ENCODE measurements at places on chromosomes 16 and 17. TPM values are rescaled to one million over a fixed set of nuclear protein-coding genes. Genes with fewer than 3 reads are reported as not detected.

- no peak for DNase-seq
Observed at GRCh38 chr17:17055286-17056155, 13.3 kb downstream of the MPRIP start.

DNA sequence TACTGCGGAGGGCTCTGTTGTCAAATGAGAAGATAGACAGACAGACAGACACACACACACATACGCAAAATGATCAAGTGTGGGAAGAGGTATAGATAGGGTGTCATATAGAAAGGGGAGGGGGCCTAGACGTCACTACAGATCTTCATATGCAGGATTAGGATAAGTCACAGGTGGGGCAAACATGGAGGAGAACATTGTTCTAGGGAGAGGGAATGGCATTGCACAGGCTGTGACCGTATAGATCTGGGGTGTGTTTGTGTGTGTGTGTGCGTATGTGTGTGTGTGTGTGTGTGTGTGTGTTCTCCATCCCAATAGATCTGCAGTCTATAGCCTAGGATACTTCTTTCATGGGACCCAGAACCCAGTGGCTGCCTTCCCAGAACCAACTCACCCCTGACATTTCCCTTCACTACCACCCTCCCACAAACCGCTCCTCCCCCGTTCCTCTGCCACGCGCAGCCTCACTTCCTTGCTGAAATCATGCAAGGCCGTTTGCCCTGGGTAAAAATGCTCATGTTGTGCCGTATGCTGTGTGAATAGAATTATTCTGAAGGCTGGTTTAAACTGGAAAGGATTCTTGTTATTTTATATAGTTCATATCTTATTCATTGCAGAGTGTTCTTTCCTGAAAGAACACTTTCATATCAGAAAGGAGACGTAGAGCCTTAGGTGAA, 50.5 kb upstream of the CCL1 start:
- no peak for DNase-seq

DNA sequence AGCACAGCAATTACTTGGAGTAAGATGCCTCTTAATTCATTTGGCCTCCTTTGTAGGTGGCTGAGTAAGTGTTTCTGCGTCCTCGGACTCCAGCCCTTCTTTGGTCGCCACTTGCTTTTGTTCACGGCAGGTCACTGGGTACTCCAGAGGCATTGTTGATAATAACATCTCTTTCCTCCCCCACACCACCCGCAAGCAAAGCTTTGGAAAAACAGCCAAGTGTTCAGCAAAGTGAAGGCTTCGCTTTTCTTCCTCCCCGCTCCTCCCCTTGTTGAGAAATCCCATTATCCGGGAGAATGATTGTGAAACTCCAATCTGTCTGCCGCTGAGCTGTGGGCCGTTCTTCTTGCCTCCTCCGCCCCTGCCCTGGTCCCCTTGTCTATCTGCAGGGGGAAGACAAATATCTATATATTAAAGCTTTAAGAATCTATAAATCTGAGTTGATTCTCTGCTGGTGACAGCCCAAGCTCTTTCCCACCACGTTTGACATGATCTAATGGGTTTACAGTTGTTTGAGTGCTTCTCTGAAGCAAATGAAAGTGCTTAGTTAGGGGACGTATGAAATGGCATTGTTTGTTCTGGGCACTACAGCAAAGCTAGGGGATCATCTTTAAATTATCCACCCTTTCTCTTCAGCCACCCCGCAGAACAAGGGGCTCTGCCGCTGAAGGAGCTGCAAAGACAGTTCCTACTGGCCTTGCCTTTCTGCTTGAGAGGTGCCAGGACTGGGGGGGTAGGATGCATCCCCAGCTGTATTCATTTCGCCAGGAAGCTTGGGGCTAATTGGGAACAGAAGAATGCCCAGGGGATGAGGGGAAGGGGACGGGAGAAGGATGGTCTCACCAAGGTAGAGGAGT, 167.1 kb downstream of the CCDC182 start:
- no peak for DNase-seq

DNA sequence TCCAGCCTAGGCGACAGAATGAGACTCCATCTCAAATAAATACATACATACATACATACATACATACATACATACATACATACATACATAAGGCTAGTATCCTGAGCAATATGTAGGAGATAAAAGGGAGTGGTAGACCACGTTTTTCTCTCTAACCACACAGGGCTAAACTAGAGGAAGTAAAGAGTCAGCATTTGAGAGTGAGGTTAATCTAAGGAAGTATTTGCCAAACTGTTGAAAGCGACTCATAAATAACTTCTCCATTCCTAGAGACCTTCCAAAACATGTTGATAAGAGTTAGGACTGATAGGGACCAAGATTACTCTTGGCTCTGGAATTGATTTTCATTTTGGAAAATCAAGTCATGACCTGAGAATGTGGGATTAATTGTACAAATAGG, 68.9 kb downstream of the NEUROD2 start:
- no peak for DNase-seq

The SLC13A5 gene
- not detected for total RNA-seq

The ARL4D gene
- total RNA-seq: 16.4 TPM

GRCh38 chr17:17377071-17377967, 74.1 kb downstream of the NT5M start:
- no peak for DNase-seq

Measured in skin of body (tissue), 3 donors.